NCI-H1694 treated with DMSO at 0.1 percent for 48 hours (cell line): ENCODE measurements at places on chromosomes 7 and 10.

DNA sequence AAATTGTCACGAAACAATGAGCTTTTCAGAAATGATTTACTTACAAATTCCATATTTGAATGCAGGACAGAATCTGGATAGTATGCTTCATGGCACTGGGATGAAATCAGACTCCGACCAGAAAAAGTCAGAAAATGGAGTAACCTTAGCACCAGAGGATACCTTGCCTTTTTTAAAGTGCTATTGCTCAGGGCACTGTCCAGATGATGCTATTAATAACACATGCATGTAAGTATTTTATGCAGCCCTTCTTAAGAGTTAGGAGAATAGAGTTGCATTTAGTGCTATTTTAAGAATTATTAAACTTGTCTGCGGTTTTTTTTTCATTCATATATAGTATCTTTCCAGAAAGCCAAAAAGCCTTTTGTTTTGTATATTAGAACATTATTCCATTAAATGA is 67.4 kb downstream of the MMRN2 start:
- no peak for DNase-seq

DNA sequence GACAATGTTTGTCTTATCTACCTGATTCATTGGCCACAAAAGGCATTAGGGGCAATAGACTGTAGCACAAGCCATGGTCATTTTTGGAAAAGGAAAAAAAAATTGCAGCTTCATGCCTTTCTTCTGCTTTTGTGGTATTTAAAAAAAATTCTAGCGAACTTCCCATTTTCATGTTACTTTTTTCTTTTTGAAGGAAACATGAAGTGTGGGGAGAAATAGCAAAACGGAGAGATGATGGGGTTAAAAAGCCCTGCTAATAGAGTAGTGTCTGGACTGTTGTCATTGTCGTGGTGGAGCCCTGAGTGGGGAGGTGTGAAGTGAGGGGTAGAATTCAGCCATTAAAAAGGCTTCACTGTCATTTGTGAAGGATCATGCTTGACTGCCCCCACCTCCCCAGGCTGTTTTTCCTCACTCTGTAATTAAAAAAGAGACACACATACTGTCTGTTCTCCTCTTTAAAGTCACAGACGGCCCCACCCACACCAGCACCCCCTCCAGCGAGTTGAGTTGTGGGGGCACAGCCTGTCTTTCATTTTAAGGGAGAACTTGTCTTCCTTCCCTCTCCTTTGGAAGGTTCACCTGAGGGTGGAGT is 272.4 kb downstream of the CREB5 start:
- no peak for DNase-seq

- no peak for DNase-seq
Observed at GRCh38 chr7:77980087-77980713, 181.6 kb downstream of the PHTF2 start.

- DNase-seq, result no peak
Observed at GRCh38 chr10:50260791-50261281, 9.5 kb upstream of the ASAH2 start.

- DNase-seq, result no peak
Observed at GRCh38 chr7:129013048-129013724, 41.7 kb downstream of the TNPO3 start.

- no peak for DNase-seq
Observed at GRCh38 chr7:137342828-137343261, 688 bp downstream of the PTN start.

DNA sequence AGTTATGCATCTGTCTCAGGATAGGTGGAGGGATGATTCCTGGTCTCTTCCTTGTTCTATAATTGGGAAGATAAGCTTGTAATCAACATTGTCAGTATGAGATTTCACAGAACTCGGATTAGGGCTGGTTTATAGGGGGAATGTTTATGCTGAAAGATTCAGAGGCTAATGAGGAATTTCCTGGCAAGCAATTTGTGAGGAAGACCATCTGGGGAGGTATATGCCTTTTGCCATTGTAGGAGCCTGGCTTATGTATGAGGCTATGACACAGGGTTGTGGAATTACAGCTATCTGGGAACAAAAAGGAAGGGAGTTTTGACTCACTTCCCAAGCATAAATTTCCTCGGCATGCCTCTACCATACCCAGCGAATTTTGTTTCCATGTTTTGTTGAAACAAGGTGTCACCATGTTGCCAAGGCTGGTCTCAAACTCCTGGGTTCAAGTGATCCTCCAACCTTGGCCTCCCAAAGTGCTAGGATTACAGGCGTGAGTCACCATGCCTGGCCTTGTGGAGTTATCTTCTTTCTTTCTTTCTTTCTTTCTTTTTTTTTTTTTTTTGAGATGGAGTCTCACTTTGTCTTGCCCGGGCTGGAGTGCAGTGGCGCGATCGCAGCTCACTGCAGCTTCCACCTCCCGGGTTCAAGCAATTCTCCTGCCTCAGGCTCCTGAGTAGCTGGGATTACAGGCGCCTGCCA is 1.6 kb upstream of the COPS6 start:
- no peak for DNase-seq

- DNase-seq, result peak; percentile 86
Observed at GRCh38 chr10:74176380-74177139, 25.5 kb downstream of the ADK start.

DNA sequence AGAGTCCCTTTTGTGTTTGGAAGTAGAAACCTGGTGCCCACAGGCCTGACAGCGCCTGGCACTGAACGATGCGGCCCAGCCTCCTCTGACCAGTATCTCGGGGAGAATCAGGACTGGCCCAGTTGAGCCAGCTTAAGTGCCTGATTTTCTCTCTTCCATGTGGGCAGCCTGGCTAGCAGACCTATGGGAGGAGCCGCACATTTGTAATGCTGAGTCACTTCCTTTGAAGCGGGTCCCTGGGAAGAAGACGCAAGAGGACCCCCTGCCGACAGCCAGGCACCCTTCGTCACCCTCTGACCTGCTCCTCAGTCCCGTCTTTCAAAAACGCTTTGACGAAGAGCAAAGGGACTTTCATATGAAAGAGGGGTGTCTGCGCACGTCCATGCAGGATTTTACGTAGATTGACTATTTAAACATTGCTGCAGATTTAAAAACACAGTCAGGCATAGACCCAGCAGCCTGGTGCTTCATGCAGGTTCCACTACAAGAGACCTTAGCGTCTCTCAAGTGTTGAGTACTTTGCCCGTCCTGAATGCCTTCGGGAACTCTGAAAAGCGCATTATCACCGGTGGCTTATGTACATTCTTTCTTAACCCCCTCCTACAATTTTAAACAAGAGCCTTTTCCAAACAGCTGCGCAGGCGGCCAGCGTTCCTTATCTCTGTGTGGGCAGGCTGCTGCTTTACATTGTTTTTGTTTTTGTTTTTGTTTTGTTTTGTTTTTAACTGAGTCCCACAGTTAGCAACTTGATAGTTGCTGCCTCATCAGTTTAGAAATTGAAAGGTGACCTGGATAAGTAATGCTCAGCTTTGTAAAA is 36.5 kb upstream of the AP5Z1 start:
- DNase-seq, result no peak

DNA sequence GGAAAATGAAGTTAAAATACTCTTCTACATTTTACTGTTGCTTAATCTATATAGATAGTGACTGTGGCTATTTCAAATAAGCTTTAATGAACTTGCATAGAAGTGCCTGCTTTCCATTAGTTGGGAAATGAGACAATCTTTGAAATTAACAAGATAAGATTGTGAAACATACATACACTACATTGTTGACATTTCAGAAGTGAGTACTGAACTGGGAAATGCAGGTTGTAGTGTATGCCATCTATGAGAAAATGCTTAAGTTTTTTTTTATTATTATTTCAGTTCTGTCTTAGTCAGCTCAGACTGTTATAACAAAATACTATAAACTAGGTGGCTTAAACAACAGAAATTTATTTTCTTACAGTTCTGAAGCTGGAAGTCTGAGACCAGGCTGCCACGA is 49.6 kb upstream of the CSTF2T start:
- no peak for DNase-seq

- DNase-seq, result no peak
Observed at GRCh38 chr7:151381098-151381347, 28.8 kb downstream of the WDR86 start.

- DNase-seq, result no peak
Observed at GRCh38 chr7:127287133-127287532, 34.4 kb upstream of the GRM8 start.

GRCh38 chr7:151549083-151549482 is 29.4 kb upstream of the RHEB start:
- no peak for DNase-seq

- peak; percentile 29 for DNase-seq
Observed at GRCh38 chr10:14822879-14823755, 14.7 kb downstream of the CDNF start.

DNA sequence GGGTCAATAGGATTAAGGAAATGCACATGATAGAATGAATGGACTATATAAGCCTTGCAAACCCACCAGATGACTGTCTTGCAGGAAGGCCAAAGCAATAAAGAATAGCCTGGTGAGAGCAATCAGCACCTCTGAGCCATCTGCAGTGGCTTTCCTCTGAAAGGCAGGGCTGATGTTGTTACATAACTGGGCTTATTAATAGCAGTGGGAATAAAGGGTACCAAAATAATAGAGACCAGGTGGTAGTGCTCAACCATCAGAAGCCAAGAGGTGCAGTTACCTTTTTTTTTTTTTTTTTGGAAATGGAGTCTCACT is 16.8 kb upstream of the VPS26A start:
- no peak for DNase-seq

DNA sequence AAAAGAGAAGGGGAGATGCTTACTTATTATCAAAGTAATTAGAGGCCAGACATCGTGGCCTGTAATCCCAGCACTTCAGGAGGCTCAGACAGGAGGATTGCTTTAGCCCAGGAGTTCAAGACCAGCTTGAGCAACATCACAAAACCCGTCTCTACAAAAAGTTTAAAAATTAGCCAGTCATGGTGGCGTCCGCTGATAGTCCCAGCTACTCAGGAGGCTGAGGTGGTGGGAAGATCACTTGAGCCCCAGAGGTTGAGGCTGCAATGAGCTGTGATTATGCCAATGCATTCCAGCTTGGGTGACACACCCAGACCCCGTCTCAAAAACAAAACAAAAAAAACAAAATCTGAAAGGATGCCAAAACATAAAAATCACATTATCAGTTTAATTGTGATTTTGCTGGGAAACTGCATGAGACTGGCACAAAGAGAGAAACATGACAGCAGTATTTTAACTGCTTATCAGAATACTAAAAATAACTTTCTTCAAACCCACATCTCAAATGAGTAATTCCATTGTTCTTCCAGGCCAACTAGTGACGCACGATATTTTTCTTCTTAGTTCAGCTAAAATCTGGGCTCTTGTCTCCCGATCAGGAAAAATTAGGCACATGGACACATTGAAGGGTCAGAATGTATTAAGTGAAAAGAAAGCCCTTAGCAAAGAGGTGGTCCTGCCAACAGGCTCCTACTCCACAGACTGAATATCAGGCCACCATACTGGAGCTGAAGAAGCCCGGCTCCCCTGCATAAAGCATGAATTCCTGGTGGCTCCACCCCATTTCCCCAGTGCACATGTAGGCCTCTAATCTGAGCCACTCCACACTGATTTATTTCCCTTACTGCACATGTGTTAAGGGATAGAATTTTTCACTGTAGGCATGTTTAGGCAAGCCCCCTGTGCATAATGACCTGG is 9.6 kb upstream of the CCM2 start:
- peak; percentile 55 for DNase-seq

DNA sequence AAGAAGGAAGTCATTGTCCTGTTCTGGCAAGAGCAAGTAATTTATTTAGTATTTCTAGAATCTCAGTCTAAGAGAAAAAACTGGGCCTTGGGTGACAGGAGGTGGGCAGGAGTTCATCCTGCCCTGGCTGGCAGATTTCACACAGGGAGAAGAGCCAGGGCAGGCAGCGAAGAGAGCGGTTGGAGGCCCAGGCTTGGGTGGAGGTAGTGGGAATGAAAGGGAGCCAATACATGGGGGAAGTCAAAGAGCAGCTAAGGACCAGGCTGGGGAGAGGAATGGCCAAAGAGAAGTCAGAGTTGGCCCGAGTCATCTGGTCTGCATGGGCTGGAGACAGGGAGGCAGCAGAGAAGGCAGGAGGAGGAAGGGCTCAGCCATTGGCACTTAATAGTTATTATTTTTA is 51.4 kb downstream of the HECW1 start:
- DNase-seq, result no peak
